Effector memory CD4-positive, alpha-beta T cell (primary cell): ENCODE measurements at places on chromosomes 7 and 10.

- H3K27ac ChIP-seq = no peak overlapping the region
- DNase-seq = no peak
- no peaks in the 10 kb centered on the region for H3K27me3 ChIP-seq
- H3K4me1 ChIP-seq = no peaks in the 10 kb centered on the region
- peaks cover 9% of the 10 kb centered on the region for H3K36me3 ChIP-seq
Observed at GRCh38 chr7:1867370-1868260, 197.5 kb downstream of the ELFN1 start.

GRCh38 chr10:8158193-8159071, 103.9 kb downstream of the GATA3 start:
- no peaks in the 10 kb centered on the region for H3K27me3 ChIP-seq
- DNase-seq = no peak
- H3K27ac ChIP-seq = no peak overlapping the region
- no peaks in the 10 kb centered on the region for H3K4me1 ChIP-seq
- no peaks in the 10 kb centered on the region for H3K36me3 ChIP-seq

DNA sequence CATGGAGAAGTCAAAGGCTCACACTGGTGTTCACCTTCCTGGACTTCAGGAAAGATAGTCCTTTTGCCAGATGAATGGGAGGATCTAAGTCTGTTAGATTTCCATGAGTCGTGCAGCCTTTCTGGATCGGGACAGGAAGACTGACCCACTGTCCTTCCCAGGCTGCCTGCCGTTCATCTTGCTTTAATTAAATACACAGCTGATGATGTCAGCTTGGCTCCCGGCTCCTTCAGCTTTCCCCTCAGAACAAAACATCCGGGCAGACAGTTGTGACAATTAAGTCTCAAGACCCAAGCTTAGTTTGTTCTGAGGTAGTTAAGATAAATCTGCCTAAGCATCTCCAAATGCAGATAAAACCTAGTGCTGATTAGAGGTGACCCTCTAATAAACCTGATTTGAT, 58.6 kb downstream of the AUTS2 start:
- H3K27me3 ChIP-seq = no peaks in the 10 kb centered on the region
- H3K27ac ChIP-seq = no peak overlapping the region
- DNase-seq = no peak
- H3K36me3 ChIP-seq = no peaks in the 10 kb centered on the region
- no peaks in the 10 kb centered on the region for H3K4me1 ChIP-seq

- H3K27me3 ChIP-seq = no peaks in the 10 kb centered on the region
- H3K27ac ChIP-seq = no peak overlapping the region
- no peaks in the 10 kb centered on the region for H3K4me1 ChIP-seq
- H3K36me3 ChIP-seq = no peaks in the 10 kb centered on the region
Observed at GRCh38 chr10:114168450-114169009, 5.5 kb downstream of the CCDC186 start.

- DNase-seq = no peak
- no peaks in the 10 kb centered on the region for H3K36me3 ChIP-seq
- H3K4me3 ChIP-seq = no peak overlapping the region
- H3K4me1 ChIP-seq = peaks cover 26% of the 10 kb centered on the region
Observed at GRCh38 chr10:29646238-29646902, 11.6 kb upstream of the SVIL start.

DNA sequence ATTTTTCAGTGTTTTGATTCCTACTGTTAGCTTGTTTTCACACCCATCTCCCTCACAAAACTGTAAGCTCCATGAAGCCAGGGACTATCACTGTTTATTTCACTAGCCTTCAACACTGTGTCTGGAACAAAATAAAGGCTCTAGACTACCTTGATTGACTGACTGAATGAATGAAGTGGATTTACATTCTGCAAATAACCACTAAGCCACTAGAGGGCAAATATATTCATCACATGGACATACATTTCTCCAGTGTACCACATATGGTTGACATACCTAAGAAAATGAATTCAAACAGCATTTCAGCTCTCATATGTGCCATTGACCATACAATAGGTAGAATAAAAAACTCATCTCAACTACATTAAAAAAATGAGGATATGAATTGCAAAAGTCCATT, 185.9 kb downstream of the RAB11FIP2 start:
- no peaks in the 10 kb centered on the region for H3K4me1 ChIP-seq
- H3K36me3 ChIP-seq = no peaks in the 10 kb centered on the region
- no peak for DNase-seq

- no peaks in the 10 kb centered on the region for H3K27me3 ChIP-seq
- peak overlapping the region; percentile 61 for H3K4me3 ChIP-seq
- peaks cover 8% of the 10 kb centered on the region for H3K4me1 ChIP-seq
Observed at GRCh38 chr10:45581216-45581549, 91.4 kb downstream of the ZFAND4 start.

DNA sequence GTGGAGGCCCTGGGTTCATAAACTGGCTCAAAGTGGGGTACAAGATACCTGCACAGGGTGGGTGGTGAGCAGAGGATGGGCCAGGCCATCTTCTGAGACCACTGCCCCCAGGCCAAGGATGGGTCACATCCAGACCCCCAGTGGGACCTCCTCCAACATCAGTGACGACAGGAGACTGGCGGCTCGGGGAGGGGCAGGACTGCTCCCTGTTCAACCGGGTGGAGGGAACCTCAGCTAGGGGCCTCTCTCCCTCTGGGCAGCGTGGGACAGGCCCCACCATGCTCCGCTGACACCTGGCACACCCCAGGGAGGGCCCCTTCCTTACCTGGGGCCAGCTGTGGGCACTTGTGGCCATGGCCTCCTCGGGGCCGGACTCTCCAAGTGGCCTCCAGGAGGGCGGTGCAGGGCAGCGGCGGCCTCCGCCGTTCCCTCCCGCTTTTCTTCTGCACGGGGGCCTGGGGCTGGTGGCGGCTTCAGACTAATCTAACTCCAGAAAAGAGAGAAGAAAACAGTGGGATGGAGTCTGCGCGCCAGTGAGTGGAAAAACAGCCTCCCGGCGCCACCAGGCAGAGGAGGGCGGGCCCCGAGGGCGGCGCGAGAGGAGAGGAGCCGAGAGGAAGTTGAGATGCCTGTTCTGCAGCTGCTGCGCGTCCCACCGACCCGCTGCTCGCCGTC, at the start of gene CALHM2:
Gene CALHM2, minus strand, starts transcription at position 540 of the 675 bp plus-strand sequence. CDS start 2,429 bp downstream, outside the sequence.
- H3K27ac ChIP-seq = peak within 1 kb of the TSS; percentile 61
- H3K27me3 ChIP-seq = no peaks in the 10 kb centered on the region
- peaks cover 30% of the 10 kb centered on the region for H3K4me1 ChIP-seq
- peak within 1 kb of the TSS; percentile 94 for H3K4me3 ChIP-seq
- DNase-seq = peak; percentile 17
- H3K36me3 ChIP-seq = peaks cover 18% of the 10 kb centered on the region

DNA sequence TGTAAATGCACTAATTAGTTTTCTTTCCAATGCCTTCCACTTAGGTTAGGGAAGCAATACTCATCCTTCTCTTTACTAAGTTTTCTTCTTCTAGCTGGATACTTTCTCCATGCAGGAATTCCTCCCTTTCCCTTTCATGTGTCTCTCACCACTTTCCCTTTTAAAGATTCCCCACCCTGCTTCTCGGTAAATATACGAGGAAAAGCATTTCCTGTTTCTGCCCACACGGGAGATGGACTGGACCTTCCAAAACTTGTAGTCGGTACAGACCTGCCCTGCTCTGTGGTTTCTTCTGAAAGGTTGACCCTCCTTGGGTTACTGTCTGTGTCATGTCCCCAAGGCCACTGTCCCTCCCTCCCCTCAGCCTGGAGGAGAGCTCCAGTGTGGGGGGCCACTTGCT, 58.9 kb upstream of the LYZL2 start:
- peaks cover 4% of the 10 kb centered on the region for H3K27me3 ChIP-seq
- no peak for DNase-seq
- no peak overlapping the region for H3K27ac ChIP-seq
- no peaks in the 10 kb centered on the region for H3K4me1 ChIP-seq
- H3K36me3 ChIP-seq = no peaks in the 10 kb centered on the region

- H3K27me3 ChIP-seq = no peaks in the 10 kb centered on the region
- H3K27ac ChIP-seq = peak within 1 kb of the TSS; percentile 88
- H3K36me3 ChIP-seq = peaks cover 22% of the 10 kb centered on the region
- DNase-seq = no peak
- H3K4me3 ChIP-seq = peak within 1 kb of the TSS; percentile 61
Observed at GRCh38 chr7:150685219-150686029, at the start of gene GIMAP2. TSS of gene GIMAP2 (plus strand) at chr7:150685706. CDS start at chr7:150687060, 1,354 bp downstream.

GRCh38 chr7:55087521-55087961, 68.7 kb downstream of the EGFR start:
- H3K27ac ChIP-seq = no peak overlapping the region
- no peak overlapping the region for H3K4me3 ChIP-seq
- H3K27me3 ChIP-seq = no peaks in the 10 kb centered on the region
- DNase-seq = no peak
- H3K4me1 ChIP-seq = no peaks in the 10 kb centered on the region

- H3K27ac ChIP-seq = no peak overlapping the region
- H3K27me3 ChIP-seq = no peaks in the 10 kb centered on the region
- no peaks in the 10 kb centered on the region for H3K4me1 ChIP-seq
- no peak for DNase-seq
- H3K36me3 ChIP-seq = no peaks in the 10 kb centered on the region
- no peak overlapping the region for H3K4me3 ChIP-seq
Observed at GRCh38 chr10:117311261-117311660, 64.0 kb downstream of the PDZD8 start.

DNA sequence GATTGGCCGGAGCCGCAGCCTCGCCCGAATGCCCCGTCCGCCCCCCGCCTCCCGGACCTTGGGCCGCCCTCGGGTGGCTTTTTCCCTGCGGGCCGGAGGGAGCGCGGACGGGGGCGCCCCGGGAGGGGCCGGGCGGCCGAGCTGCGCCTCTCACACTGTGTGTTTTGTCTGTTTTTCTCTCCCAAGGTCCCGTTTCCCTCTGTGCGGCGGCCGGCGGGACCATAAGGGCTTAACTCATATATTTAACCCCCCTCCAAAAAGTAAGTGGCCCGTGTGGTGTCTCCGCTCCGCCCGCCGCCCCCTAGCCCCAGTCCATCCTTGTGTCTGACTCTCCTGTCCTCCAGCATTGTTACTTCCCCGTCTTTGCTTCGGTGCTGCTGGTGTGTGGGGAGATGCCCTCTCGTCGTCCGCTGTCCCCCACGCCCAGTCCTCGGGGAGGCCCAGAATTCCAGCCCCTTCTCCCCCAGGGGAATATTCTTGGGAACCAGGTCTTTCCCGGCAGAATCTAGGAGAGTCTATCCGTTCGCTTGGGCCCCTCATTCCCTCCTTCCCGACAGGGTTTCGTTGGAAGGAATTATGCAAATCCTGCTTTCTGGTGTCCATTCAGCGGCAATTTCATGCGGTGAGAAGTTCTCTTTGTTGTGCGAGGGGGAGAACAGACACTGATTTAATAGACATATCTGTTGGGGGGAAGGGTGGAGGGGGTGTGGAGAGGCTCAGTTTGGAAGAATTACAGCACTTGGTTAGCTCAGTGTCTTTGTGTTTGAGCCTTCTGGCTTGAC, 1.3 kb downstream of the LCOR start:
- peaks cover 20% of the 10 kb centered on the region for H3K4me1 ChIP-seq
- no peaks in the 10 kb centered on the region for H3K36me3 ChIP-seq
- peak overlapping the region; percentile 78 for H3K27ac ChIP-seq

- no peak overlapping the region for H3K4me3 ChIP-seq
- H3K36me3 ChIP-seq = no peaks in the 10 kb centered on the region
- H3K4me1 ChIP-seq = no peaks in the 10 kb centered on the region
Observed at GRCh38 chr10:34254596-34254995, 560.5 kb downstream of the PARD3 start.

GRCh38 chr10:122259075-122259466, 12.0 kb upstream of the BTBD16 start:
- H3K27ac ChIP-seq = no peak overlapping the region
- no peak overlapping the region for H3K4me3 ChIP-seq
- no peaks in the 10 kb centered on the region for H3K36me3 ChIP-seq
- DNase-seq = no peak
- H3K27me3 ChIP-seq = no peaks in the 10 kb centered on the region

DNA sequence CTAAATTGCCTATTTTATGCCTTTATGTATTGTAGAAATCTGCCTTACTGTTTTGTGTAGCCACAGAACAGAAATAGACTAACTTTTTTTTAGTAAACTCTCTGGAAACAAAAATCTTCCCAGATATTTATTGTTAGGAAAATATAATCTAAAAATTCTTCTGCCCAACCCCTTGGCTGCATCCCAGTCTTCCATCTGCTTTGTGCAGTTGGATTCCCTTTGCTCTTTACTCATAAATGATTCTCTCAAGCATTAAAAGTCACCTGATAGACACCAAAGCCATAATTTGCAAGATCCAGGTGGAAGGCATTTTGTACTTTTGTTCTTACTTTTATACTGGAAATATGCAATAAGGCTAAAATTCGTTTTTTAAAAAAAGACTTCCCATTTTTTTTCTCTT, 6.1 kb upstream of the CAV2 start:
- no peaks in the 10 kb centered on the region for H3K36me3 ChIP-seq
- no peaks in the 10 kb centered on the region for H3K27me3 ChIP-seq
- no peak overlapping the region for H3K27ac ChIP-seq
- no peaks in the 10 kb centered on the region for H3K4me1 ChIP-seq
- H3K4me3 ChIP-seq = no peak overlapping the region

- no peak for DNase-seq
- no peak overlapping the region for H3K4me3 ChIP-seq
- no peak overlapping the region for H3K27ac ChIP-seq
- H3K36me3 ChIP-seq = no peaks in the 10 kb centered on the region
- no peaks in the 10 kb centered on the region for H3K27me3 ChIP-seq
Observed at GRCh38 chr7:16791905-16792698, 12.7 kb downstream of the AGR2 start.

GRCh38 chr7:158137516-158138328, 449.9 kb downstream of the PTPRN2 start:
- H3K4me1 ChIP-seq = no peaks in the 10 kb centered on the region
- no peaks in the 10 kb centered on the region for H3K27me3 ChIP-seq
- H3K27ac ChIP-seq = no peak overlapping the region
- no peak for DNase-seq
- H3K4me3 ChIP-seq = no peak overlapping the region
- H3K36me3 ChIP-seq = no peaks in the 10 kb centered on the region

DNA sequence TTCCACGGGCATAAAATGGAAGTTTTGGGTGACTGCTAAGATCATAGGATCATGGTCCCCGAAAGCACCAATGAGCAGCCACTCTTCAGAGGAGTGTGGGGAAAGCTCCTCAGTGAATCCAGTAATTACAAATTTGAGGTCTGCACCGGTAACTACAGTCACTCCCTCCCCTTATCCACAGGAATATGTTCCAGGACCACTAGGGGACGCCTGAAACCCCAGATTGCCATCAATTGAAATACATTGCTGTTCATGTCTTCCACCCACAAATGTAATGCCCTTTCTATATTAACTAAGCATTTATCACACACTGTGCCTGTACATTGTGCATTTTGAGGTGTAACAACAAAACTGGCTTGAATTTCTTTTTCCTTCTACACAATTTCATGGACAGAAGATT, 447.9 kb upstream of the PFKP start:
- no peak for DNase-seq
- H3K36me3 ChIP-seq = no peaks in the 10 kb centered on the region
- H3K27me3 ChIP-seq = no peaks in the 10 kb centered on the region
- no peak overlapping the region for H3K4me3 ChIP-seq
- H3K27ac ChIP-seq = no peak overlapping the region
- H3K4me1 ChIP-seq = no peaks in the 10 kb centered on the region

DNA sequence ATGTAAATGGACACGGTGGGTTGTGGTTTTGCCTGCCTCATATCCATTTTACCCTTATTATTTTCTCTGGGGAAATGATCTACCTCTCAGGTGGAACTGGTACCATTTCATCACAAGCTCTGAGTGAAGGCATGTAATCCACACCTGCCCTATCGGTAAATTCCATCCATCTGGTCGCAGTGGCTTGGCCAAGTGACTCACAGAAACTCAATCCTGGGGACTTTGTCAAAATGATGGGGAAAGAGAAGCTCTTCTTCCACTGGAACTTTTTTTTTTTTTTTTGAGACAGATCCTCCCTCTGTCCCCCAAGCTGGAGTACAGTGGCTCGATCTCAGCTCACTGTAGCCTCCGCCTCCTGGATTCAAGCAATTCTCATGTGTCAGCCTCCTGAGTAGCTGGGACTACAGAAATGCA, 48.2 kb upstream of the ANKRD1 start:
- H3K36me3 ChIP-seq = no peaks in the 10 kb centered on the region
- no peak for DNase-seq
- no peaks in the 10 kb centered on the region for H3K4me1 ChIP-seq
- H3K27ac ChIP-seq = no peak overlapping the region
